ENCODE measurements at places on chromosomes 12 and 14.

DNA sequence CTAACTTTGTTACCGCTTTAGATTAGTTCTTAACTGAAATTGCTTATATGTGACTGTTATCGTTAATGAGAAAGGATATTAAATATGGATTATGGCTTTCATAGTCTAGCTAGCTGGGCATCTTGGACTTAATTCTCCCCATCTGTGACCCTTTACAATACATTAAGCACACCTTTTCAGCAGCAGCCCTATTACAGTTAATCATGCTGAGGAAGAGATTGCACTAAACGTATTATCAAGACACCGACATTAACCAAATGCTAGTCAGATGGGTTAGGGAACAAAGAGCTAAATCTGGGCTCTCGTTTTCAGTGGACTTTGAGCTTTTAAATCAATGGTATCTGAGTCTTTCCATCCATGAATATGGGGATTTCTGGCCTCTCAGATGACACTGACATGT is 447.5 kb upstream of the DCN start:
- no peak for DNase-seq

GRCh38 chr12:112907415-112908157 is 824 bp downstream of the OAS1 start:
- no peak for DNase-seq

DNA sequence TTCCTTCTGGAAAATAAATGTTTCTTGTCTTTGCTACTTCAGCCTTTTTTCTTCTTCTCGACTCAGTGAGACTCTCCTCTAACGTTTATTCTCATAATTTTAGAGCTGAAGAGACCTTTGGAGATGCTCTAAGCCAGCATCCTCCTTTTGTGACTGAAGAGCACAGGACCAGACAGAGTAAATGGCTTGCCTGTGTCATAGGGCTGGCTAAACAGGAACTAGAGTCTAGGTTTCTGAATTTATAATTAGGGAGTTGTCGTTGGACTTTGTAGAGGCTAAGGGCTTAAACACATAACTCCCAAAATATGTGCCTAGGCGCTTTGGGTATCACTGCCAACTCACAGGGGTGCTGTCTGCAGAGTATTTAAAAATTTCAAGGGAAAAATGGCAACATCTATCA is 98.5 kb downstream of the FGD4 start:
- no peak for DNase-seq

DNA sequence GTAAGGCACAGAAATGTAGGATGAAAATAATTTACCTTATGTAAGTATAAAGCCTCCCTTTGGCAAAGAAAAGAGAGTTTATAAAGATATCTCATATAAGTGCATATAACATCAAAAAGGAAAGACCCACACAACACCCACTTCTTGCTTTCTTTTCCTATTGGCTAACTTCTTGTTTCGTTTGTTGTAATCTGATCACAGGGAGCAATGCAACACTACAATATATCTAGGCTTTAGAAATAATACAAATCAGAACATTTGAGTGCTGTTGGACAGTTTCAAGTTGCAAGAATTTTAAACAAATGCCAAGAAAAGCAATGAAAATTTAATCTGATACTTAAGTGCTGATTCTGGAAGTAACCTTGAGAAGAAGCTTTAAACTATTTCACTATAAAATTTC is 1.3 kb downstream of the FGD6 start:
- no peak for DNase-seq

Measured in activated CD8-positive, alpha-beta memory T cell treated with anti-CD3 and anti-CD28 coated beads for 48 hours (primary cell).